ENCODE measurements at places on chromosomes 3 and 15. TPM values are rescaled to one million over a fixed set of nuclear protein-coding genes. Genes with fewer than 3 reads are reported as not detected.

The LMAN1L gene
- total RNA-seq, result not detected

The MYD88 gene
- total RNA-seq, result 10.3 TPM

The CPB1 gene
- total RNA-seq, result under 0.01 TPM

The IGSF10 gene
- total RNA-seq, result 45.9 TPM

The NSMCE3 gene
- 8.8 TPM for total RNA-seq

The FOXB1 gene
- total RNA-seq, result not detected

The GOLGA6L10 gene
- total RNA-seq, result 0.26 TPM

The PRR20G gene
- not detected for total RNA-seq

The IGF2BP2 gene
- 26.2 TPM for total RNA-seq

The BLM gene
- total RNA-seq, result 1.5 TPM

Data from fibroblast of lung (primary cell).